ENCODE measurements at places on chromosomes 5 and 9. TPM values are rescaled to one million over a fixed set of nuclear protein-coding genes. Genes with fewer than 3 reads are reported as not detected.

DNA sequence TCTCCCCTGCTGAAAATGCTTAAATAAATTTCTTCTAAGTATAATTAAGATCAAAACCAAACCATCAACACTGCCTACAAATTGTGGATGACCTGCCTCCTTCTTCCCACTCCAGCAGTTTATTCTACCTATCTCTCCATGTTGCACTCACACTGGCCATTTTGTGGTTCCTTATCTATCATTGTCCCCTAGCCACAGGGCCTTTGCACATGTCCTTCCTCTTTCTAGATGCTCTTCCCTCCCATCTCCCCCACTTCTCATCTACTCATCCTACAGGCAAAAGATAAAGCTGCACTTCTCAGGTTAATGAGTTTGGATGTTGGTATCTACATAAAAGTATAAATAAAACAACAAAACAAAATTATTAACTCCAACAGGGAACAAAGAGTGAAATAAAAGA, 70.6 kb upstream of the CCNG1 start:
- no peak overlapping the region for H3K27ac ChIP-seq
- H3K4me3 ChIP-seq: no peak overlapping the region
- H3K27me3 ChIP-seq: no peaks in the 10 kb centered on the region
- no peaks in the 10 kb centered on the region for H3K4me1 ChIP-seq
- H3K36me3 ChIP-seq: no peaks in the 10 kb centered on the region

GRCh38 chr5:137621861-137622823, 113.7 kb downstream of the KLHL3 start:
- no peaks in the 10 kb centered on the region for H3K4me1 ChIP-seq
- H3K36me3 ChIP-seq: no peaks in the 10 kb centered on the region
- H3K4me3 ChIP-seq: no peak overlapping the region
- DNase-seq: no peak

The FOXD4L6 gene
- total RNA-seq: not detected

The CFAP157 gene
- not detected for total RNA-seq

DNA sequence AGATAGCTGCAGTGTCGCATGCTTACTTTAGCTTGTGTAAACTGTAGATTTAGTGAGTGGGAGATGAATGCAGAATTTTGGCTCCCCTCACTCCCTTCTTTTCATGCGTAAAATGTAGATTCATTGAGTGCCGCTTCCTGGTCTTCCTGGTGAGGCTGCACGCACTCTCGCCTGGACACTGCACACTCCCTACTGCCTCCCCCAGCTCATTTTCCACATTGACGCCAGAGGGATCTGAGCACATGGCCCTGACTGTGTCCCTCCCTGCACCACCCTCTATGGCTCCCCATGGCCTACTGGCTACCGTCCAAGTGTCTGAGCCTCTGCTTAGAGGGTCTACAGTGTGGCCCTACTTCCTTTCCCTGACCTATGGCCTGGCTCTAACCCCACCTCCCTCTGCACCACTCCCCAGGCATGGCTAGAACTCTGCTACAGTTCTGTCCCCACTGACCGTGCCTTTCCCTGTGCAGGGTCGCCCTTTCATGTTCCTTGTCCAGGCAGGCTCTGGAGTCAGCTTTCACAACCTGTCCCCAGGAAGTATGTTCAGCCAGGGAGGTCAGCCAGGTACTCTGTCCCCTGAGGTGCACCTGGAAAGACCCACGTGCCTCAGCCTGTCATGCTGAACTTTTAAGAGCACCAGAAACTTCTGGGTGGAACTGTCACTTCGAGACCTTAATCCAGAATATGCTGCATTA, 160.6 kb downstream of the COL23A1 start:
- H3K27ac ChIP-seq: no peak overlapping the region
- H3K27me3 ChIP-seq: no peaks in the 10 kb centered on the region
- no peak overlapping the region for H3K4me3 ChIP-seq
- no peak for DNase-seq
- H3K4me1 ChIP-seq: no peaks in the 10 kb centered on the region

The NME5 gene
- not detected for total RNA-seq

DNA sequence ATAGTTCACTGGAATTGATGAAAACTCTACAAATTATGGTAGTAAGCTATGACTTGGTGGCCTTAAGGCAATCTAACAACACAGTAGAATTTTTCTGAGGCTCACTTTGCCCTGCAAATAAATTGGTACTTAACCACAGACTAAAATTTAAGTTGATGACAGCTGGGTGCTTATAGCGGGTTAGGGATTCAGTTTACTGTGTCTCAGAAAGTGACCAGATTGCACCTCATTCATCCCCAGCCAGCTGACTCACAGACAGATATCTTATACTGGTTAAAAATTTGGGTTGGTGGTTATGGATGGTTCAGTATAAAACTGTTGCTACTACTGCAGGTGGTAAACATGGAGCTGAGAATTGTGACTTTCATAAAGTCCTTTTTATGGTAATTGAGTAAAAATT, 2.8 kb downstream of the CKS2 start:
- no peak overlapping the region for H3K4me3 ChIP-seq
- peak overlapping the region; percentile 27 for H3K27ac ChIP-seq
- H3K36me3 ChIP-seq: no peaks in the 10 kb centered on the region
- peaks cover 42% of the 10 kb centered on the region for H3K4me1 ChIP-seq
- DNase-seq: no peak
